ENCODE measurements at places on chromosomes 6 and 20.

DNA sequence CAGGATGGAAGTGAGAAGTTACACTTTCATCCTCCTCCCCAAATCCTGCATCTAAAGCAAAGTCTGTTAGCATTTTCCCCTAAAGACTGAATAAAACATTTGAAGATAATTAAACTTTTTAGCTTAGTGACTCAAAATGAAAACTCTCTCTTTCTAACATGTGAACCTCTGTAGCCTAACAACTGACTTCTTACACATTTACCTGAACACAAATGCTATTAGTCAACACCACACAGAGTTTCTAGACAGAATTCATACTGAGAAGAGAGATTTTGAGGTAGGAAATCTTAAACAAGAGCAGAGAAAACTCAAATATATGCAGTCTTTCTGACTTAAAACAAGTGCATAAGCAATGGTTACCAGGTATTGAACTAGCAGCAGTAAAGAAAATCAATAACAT lies 149.9 kb upstream of the SMLR1 start:
- DNase-seq, result no peak

DNA sequence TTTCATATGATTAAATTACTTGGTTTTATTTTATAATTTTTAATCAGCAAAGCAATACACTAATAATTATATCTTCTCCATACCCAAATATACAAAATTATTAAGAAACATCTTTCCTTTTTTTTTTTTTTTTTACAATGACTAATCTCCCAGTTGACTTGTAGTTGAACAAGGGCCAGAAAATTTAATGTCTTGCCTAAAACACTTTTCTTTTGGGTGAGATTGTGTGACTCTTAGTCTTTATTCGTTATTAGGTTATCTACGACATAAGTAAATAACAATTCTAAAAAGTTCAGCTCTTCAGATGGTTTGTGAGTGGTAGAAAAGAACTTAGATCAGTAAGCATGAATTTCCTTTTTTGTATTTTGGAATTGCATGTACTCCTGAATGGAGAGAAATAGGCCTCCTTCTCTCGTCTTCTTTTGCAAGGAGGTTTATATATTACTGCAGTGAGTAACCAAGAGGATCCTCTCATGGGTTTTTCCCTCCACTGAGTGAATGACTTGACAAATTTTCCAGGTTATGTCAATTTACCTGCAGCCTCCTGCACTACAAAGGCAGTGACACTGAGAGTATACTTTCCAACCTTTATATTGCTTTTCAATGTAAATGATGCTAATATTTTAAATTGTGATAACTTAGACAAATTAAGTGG lies 364.5 kb upstream of the CITED2 start:
- no peak for DNase-seq

DNA sequence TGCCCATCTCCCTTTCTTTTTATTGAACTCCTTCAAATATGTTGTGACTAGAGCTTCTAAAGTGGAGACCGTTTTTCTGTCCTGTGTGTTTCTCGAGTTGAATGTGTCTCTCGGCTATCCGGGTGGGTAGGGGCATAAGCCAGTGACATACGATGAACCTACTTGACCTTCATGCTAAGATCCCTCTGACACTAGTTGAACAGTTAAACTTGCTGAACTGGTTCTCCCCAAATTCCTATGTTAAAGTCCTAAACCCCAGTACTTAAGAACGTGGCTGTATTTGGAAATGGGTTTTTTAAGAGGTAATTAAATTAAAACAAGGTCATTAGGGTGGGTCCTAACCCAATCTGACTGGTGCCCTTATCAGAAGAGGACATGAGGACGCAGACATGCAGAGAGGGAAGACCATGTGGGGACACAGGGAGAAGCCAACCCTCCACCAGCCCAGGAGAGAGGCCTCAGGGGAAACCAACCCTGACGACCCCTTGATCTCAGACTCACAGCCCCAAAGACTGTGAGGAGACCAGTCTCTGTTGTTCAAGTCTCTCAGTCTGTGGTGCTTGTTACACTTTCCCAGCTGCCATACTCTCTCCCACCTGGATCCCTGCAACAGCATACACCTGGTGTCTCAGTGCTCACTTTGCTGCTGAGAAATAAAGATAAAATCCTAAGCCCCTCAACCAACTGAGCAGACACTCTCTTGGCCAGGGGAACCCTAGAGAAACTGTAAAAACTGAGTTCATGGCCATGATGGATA lies 208.4 kb downstream of the MYLK4 start:
- no peak for DNase-seq

GRCh38 chr6:108966855-108967755 lies 118.9 kb downstream of the ARMC2 start:
- DNase-seq, result no peak

DNA sequence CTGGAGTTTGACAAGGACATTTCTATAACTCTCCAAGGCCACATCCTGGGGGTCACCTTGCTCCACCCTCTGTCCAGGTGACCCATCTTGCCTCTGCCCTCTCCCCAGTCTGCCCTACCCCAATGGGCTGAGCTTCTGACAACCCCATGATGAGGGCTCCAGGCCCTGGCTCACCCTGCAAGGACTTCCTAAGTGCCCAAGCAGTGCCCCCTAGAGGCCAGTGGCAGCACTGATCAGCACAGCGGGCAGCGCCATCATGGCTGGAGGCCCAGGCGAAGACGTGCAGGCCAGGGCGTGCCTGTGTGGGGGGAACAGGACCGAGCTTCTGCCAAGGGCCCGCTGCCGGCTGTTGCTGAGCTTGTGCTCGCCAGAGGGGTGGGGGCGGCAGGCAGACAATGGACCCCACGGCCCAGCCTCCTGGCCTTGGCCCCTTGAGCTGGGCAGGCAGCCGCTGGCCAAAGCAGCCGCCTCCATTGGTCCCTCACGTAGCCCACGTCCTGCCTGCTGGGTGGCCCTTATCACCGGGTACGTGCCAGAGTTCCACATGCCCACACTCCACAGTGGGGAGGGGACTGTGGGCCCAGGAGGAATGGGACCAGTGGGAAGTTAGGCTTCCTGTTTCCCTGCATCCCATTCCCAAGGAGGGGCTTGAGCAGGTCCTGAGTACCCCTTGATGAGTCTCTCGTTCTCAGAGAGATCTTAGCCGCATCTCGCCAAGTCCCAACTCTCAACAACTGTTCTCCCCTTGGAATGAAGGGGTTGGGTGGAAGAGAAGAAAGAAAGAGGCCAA lies 64.3 kb downstream of the MRPL14 start:
- DNase-seq, result peak; percentile 24

DNA sequence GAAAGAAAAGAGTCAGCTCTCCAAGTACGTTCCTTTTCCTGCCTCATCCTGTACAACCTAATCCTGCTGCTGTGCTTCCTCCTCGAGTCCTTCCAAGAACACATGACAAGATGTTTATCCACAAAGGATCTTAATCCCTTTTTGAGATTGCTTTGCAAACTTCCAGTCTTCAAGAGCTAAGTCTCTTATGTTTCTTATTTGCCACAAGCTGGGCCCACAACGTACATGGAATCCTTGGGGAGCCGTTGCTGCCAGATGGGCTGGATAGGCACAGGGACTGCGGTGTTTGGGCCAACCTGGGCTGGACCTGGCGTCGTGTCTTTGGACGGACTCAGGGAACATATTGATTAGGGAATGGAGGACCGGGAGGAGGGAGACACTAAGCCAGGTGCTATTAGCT lies 79.7 kb upstream of the AFDN start:
- DNase-seq, result no peak

GRCh38 chr6:56245903-56246351 lies 1.5 kb downstream of the COL21A1 start:
- no peak for DNase-seq

DNA sequence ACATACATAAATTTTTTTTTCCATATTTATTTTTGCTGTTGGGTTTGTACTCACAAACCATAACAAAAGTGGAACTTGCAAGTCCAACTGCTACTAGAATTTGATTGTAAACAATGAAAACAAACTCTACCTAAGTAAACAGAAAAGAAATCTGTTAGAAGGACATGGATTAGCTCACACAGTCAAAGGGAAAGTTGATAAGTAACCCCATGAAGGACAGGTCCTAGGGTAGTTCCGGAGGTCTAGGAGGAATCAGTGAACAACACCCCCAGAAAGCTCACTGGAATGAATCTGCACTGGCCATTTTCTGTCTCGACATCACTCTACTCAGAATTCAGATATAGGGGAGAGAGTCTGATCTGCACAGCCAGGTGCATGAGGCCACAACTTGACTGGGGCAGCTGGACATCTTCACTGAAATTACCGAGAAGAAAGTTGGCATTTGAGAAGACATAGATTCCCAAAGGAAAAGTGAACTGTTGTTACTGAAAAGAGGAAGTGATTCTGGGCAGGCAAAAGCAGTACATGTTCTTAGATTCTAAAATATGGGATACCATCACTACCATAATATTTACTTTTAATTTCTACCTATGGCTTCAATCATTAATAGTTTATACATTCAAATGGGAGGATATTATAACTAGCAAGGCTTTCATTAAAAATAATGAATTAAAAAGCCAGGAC lies 76.4 kb downstream of the HMGN3 start:
- no peak for DNase-seq

- no peak for DNase-seq
These were observed 1.0 kb downstream of the PPDPF start for GRCh38 chr20:63521602-63522001.

DNA sequence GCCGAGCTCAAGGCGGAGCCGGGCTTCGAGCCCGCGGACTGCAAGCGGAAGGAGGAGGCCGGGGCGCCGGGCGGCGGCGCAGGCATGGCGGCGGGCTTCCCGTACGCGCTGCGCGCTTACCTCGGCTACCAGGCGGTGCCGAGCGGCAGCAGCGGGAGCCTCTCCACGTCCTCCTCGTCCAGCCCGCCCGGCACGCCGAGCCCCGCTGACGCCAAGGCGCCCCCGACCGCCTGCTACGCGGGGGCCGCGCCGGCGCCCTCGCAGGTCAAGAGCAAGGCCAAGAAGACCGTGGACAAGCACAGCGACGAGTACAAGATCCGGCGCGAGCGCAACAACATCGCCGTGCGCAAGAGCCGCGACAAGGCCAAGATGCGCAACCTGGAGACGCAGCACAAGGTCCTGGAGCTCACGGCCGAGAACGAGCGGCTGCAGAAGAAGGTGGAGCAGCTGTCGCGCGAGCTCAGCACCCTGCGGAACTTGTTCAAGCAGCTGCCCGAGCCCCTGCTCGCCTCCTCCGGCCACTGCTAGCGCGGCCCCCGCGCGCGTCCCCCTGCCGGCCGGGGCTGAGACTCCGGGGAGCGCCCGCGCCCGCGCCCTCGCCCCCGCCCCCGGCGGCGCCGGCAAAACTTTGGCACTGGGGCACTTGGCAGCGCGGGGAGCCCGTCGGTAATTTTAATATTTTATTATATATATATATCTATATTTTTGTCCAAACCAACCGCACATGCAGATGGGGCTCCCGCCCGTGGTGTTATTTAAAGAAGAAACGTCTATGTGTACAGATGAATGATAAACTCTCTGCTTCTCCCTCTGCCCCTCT lies 1.1 kb downstream of the CEBPB start:
- DNase-seq, result peak; percentile 23

DNA sequence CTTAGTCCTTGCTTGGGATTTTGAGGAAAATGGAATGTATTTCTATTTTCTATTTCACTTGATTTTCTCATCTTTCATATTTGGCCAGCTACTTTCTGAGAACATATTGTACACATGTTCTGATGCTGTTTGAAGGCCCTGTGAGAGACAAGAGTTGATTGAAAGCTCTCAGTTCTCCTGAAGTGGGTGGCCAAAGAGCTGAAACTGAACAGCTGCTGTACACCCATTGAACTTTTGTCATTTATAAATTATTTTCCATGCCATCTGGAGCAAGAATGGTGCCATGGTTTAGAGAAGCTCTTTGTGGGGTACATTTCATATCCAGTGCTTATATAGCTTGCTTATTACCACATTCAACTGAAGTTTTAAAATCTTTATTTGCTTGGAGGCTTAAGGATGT lies 298.3 kb downstream of the PRL start:
- no peak for DNase-seq

- DNase-seq, result no peak
These were observed 319.7 kb upstream of the TCF21 start for GRCh38 chr6:133568970-133569889.

GRCh38 chr6:117354671-117355070 lies 71.1 kb downstream of the ROS1 start:
- DNase-seq, result no peak

All from stimulated activated CD8-positive, alpha-beta memory T cell treated with anti-CD3 and anti-CD28 coated beads, Interleukin-7, amount 100 ng/mL, for 24 hours (primary cell).